Activated CD4-positive, alpha-beta T cell treated with anti-CD3 and anti-CD28 coated beads, Interleukin-2, amount 50 U/mL, for 24 hours (primary cell): ENCODE measurements at places on chromosomes 5 and 9.

GRCh38 chr5:178309271-178310013 lies 76.8 kb upstream of the PHYKPL start:
- DNase-seq = no peak

DNA sequence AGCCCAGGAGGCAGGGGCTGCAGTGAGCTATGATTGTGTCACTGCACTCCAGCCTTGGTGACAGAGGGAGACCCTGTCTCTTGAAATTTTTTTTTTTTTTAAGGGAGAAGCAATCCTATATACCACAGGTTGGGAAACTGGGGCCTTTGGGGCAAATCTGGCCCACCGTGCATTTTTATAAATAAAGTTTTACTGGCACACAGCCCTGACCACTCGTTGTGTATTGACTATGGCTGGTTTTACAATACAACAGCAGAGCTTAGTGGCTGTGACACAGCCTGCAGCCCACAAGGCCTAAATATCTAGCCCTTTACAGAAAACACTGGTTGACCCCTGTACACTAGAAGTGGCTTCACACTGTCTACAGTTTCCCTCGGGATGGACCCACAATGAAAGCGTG lies 58.0 kb downstream of the SECISBP2 start:
- no peak for DNase-seq

GRCh38 chr5:89128092-89128491 lies 245.1 kb upstream of the MEF2C start:
- no peak for DNase-seq

DNA sequence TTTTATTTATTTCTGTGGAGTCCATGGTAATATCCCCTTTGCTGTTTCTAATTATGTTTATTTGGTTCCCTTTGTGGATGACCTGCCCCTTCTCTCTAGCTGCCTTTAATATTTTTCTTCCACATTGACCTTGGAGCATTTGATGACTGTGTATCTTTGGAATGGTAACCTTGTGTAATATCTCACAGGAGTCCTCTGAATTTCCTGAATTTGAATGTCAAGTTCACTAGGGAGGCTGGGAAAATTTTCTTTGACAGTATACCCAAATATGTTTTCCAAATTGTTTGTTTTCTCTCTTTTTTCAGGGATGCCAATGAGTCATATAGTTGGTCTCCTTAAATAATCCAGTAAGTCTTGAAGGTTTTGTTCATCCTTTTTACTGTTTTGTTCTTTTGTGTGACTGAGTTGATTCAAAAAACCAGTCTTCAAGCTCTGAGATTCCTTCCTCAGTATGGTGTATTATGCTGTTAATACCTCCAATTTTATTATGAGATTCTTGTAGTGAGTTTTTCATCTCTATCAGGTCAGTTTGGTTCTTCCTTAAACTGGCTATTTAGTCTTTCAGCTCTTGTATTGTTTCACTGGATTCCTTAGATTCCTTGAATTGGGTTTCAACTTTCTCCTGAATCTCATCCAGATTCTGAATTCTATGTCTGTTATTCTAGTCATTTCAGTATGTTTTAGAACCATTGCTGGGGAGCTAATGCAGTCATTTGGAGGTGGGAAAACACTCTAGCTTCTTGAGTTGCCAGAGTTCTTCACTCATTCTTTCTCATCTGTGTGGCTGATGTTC lies 349.0 kb upstream of the TARS1 start:
- no peak for DNase-seq

DNA sequence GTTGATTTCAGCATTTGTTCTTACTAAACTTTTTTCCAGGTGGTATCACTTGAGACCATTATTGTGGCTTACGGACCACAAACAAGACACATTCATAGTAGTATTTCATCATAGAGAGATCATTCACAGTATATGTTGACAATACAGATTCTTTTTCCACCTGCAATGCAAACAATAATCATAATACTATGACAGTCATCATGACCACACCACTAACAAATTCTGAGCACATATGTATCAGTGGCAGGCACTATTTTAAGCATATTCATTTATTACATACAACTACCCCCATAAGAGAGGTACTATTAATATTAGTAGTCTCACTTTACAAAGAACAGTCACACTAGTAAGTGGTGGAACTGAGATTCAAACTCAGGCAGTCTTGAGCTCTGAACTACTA lies 31.0 kb upstream of the C9orf40 start:
- DNase-seq = no peak

DNA sequence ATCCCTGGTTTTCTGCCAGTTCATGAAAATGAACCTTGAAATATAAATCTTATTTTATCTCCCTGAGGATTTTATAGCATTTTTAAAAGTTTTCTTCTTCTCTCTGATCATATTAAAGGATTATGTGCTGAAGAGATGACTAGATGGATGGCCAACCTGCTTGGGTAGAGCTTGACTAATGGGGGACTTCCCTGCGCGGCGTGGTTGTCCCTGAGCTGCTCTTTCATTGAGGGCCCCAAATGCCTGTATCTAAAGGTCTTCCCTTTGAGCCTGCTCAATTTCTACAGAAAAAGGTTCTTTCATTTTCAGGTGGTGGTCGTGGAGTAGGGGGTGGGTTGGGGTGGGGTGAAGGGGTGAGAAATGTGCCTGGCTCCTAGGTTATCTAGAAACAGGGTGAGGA lies 20.5 kb upstream of the CDKN2AIPNL start:
- DNase-seq = no peak

DNA sequence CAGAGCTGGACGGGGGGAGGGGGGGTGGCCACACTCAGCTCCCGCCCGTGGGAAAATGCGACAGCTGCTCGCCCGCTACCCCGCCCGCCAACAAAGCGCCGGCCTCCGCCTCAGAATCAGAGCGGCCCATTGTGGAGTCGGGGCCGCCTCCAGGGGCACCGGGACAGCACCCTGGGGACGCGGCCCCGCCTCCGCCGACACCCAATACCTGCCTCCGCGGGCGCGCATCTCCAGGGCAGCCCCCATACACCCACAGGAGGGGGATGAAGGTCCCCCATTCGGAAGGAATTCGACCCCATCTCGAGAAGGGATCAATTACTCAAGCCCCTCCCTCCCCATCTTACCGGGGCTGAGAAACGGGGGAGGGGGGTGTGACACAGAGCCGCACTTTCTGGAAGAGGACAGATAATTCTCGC lies 1.3 kb downstream of the NOTCH1 start:
- DNase-seq = no peak

DNA sequence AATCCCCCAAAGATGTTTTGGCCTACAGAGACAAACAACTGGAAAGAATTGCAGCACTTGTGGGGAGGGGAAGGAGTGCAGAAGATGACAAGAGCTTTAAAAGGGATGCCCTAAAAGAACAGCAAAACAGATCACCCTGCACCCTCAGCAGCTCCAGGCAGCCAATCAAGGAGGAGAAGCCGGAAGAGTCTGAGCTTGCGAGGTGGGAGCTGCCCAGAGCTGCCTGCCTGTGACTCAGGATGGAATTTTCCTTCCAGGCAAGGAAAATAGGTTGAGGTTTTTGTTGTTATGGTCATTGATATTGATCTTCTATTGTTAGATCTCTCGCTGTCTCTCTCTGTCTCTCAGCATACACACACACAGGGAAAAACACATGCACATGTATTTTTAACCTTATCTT lies 70.3 kb upstream of the MAP1B start:
- DNase-seq = no peak

GRCh38 chr5:150596826-150597225 lies 43.6 kb upstream of the SYNPO start:
- DNase-seq = no peak

DNA sequence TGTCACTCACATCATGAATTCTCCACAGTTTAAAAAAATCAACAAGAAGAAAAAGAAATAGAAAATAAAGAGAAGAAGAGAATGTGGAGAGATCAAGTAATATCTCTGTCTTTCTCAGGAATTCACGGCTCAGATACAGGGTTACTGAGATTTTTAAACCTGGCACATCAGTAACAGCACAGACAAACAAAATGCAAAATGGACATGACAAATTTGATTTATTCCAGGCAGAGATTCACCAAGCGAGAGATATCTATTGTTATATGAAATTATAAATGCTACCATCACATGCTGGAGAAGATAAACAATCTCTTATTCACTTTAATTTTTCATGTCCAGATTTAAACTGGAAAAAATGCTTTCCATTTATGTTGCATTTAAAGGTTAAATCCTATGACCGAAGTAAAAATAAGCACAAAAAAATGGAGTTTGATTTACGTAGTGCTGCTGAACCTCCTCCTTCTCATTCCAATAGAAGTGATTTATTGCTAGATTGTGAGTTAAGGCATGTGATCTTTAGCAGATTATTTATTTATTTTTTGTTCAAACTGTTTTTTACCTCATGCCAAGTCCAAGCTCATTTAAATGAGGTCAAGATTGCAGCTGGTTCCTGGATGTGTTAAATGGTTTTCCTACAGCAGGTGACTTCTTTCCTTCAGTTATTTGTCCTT lies 926.4 kb downstream of the MAT2B start:
- DNase-seq = no peak

- DNase-seq = no peak
These were observed 80.6 kb downstream of the COL5A1 start for GRCh38 chr9:134722120-134722701.
